OCI-LY7 (cell line): ENCODE measurements at places on chromosomes 7 and 10.

- DNase-seq: no peak
These were observed 17.9 kb downstream of the COL28A1 start for GRCh38 chr7:7517754-7518153.

DNA sequence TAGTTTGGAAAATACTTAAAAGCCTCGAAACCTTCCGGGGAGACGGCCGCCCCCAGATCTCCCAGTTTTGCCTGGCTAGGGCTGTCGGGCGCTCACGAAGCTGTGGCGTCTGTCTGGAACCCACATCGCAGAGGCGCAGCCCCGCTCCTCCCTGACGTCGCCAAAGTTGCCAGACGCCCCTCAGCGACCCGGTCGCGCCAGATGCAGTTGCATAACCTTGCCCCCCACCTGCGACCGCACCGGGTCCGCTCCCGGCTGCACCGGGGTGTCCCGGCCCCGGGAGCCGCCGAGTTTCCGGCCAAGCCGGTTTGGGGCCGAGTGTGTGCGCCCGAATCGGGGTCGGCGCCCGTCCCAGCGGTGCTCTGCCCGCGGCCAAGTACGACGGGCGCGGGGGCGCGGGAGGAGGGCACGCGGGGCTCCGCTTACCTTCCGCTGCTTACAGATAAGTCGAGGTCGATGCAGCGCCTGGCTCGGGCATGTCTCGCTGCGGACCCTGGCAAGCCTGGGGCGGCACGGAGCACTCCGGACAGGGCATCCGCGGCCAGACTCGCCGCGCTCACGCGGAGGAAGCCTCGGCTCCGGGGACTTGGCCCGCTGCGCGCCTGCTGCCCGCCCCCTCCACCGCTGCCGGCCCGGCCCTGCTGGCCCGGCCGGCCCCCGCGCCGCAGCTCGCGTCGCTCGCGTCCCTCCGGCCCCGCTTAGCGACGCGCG lies 665 bp downstream of the INSYN2A start:
- DNase-seq: no peak

- DNase-seq: no peak
These were observed 417.9 kb downstream of the RPS24 start for GRCh38 chr10:78451592-78451991.

- DNase-seq: no peak
These were observed 1021.3 kb downstream of the XPNPEP1 start for GRCh38 chr10:108901781-108902618.

GRCh38 chr10:103199488-103199887 lies 6.4 kb upstream of the NT5C2 start:
- DNase-seq: no peak

GRCh38 chr10:104318810-104319741 lies 19.2 kb downstream of the ITPRIP start:
- DNase-seq: no peak

GRCh38 chr7:150964593-150965111 lies 13.5 kb downstream of the KCNH2 start:
- no peak for DNase-seq

DNA sequence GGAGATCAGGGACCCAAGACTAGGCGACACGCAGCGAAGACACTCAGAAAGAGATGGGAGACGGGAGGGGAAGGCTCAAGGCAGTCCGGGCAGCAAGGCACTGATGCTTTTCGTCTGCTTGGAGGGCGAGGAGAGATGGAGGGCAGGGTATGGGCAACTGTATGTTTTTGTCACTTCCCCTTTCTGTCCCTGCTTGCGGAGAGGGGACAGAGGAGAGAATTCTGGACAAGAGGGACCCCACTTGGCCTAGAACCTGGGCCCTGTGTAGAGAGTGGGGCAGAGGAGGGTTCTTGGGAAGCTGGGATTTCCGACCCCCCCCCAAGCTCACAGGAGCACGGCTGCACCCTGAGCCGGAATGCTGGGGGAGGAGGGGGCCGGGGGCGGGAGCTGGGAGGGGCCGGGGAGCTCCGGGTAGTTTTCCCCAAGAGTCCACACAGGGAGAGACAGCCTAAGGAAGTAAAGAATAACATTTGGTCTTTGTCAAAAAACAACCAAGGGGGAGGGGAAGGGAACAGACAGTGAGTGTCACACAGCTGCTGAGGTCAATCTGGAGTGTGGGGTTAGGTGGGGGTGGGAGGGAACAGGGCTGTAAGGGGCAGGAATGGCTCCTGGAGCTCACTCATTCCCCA lies 1.8 kb downstream of the LRCH4 start:
- peak; percentile 35 for DNase-seq

GRCh38 chr7:123641901-123642300 lies 13.8 kb upstream of the LMOD2 start:
- DNase-seq: no peak

- peak; percentile 55 for DNase-seq
These were observed 167.9 kb upstream of the PRSS1 start for GRCh38 chr7:142581341-142581740.

- DNase-seq: no peak
These were observed 219.9 kb downstream of the SUGCT start for GRCh38 chr7:40354711-40355110.

- no peak for DNase-seq
These were observed 27.4 kb upstream of the ENTPD1 start for GRCh38 chr10:95728526-95728925.

GRCh38 chr10:17808971-17809841 lies at the start of gene MRC1:
Gene MRC1 (plus strand): TSS chr10:17809348. CDS start chr10:17809466, 118 bp downstream.
- no peak for DNase-seq

- DNase-seq: no peak
These were observed 2.4 kb downstream of the SH2D4B start for GRCh38 chr10:80540136-80540535.
